Activated CD4-positive, alpha-beta T cell treated with anti-CD3 and anti-CD28 coated beads, Interleukin-10, Interleukin-2, amounts not matched to agents 100 ng/mL and 50 ng/mL, durations not matched to agents 16 hours and 8 hours (primary cell): ENCODE measurements at places on chromosomes 4 and X.

- DNase-seq, result peak; percentile 38
These were observed 7.0 kb downstream of the TNIP3 start for GRCh38 chr4:121156822-121157769.

- DNase-seq, result no peak
These were observed 331.5 kb downstream of the NKX6-1 start for GRCh38 chr4:84167564-84167963.

GRCh38 chr4:128560754-128561495, 248.6 kb upstream of the JADE1 start:
- DNase-seq, result no peak

DNA sequence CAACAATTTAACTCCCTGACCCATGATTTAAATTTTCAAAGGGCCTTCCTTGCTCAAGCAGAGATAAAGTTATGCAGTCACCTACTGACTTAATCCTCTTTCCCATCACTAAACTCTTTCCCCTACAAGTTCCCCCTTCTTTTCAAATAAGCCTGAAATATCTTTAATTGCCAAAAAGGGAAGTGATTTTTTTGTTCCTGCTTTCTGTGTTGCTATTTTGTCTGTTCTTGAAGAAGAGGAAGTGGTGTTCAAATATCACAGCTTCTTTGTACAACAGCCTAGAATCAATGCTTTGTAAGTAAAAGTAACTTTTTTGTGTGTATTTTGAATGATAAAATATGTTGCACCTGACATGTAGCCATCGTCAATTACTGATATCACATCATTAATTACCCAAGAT, 595.9 kb downstream of the CENPC start:
- DNase-seq, result no peak
